ENCODE measurements at places on chromosomes 16 and 17.

- no peak for DNase-seq
These were observed 161.8 kb upstream of the NOG start for GRCh38 chr17:56431736-56432135.

DNA sequence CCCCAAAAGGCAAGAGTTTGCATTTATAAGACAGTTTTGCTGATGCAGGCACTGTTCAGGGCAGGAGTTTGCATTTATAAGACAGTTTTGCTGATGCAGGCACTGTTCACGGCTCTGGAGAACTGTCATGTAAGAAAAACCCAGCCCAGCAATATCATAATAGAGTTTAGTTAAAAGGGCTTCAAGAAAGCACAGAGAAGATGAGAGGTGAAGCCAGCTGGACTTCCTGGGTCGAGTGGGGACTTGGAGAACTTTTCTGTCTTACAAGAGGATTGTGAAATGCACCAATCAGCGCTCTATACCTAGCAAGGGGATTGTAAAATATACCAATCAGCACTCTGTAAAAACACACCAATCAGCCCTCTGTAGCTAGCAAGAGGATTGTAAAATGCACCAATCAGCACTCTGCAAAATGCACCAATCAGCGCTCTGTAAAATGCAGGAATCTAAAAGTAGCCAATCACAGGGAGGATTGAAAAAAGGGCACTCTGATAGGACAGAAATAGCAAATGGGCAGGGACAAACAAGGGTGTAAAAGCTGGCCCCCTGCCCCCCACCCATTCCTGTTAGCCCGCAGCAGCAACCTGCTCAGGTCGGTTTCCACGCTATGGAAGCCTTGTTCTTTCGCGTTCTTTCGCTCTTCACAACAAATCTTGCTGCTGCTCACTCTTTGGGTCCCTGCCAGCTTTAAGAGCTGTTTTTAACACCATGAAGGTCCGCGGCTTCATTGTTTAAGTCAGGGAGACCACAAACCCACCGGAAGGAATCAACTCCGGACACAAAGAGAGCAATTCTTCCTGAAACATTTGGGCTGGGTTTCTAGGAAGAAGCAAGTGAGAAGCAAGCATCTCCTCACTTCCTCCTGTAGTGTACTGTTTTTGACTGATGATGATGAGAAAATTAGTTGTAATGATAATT lies 1.8 kb upstream of the CBX1 start:
- DNase-seq = peak; percentile 37

DNA sequence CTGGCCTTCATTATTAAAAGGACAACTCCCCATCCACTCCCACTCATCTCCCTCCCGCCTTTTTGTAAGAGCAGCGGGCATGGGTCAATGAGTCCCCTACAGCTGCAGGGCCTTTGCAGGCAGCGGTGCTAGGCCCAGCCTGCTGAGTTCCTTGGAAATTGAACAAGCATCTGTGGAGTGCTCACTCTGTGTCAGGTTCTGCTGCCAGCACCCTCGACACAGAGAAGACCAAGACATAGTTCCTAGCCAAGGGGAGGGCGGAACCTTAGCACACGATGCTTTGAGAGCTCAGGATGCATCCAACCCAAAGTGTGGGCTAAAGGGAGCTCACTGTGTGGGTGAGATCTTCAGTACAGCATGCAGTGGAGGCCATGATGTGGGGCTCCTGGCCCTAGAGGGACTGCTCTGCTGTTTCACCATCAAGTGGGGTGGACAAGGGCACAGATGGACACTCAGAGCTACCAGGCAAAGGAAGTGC lies 27.6 kb downstream of the RMI2 start:
- no peak for DNase-seq

GRCh38 chr16:983044-984030 lies 1.8 kb downstream of the SOX8 start:
- DNase-seq = no peak

GRCh38 chr17:78128551-78129350 lies at the start of gene TMC6:
TMC6 (minus strand) TSS chr17:78128755; CDS start chr17:78126832, 1,923 bp downstream.
- DNase-seq = peak; percentile 74

- no peak for DNase-seq
These were observed 63.7 kb upstream of the MRTFB start for GRCh38 chr16:14007450-14007849.

- DNase-seq = peak; percentile 99
These were observed at the start of gene ZNF594 for GRCh38 chr17:5191541-5192417. ZNF594 (minus strand) TSS chr17:5191868; CDS start chr17:5184256, 7,612 bp downstream.

DNA sequence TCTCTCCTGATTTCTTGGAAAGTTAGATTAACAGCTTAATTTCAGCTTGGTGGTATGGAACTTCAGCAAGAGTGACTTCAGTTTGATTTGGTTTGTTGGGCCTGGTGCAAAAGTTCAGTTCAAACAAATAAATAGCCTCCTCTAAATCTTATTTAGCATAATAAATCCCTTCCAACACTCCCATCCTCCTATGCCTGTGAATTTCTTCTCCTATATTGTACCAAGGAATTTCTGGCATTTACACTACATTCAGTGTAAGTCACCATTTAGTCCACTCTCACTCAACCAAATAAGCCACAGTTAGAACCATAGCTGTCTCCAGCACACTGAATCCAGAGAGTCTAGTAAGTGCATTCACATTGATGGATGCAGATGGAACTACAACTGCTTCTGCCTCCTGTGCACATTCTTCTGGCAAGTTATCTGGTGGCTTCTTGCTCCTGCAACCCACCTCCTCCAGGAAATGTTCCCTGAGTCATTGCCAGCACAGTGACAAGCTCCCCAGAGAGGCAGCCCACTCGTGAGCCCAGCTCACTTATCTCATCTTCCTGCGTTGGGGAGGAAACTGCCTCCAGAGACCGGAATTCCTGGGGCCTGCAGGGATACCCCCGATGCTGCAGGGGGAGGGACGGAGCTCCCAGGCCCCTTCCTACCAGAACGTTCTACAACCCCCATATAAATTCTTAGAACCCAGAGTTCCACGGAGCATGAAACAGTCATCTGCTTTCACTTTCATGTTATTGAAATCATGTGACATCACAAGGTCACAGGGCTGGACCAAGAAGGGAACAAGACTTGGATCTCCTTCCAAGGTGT lies 318.3 kb downstream of the PHKB start:
- DNase-seq = peak; percentile 43

DNA sequence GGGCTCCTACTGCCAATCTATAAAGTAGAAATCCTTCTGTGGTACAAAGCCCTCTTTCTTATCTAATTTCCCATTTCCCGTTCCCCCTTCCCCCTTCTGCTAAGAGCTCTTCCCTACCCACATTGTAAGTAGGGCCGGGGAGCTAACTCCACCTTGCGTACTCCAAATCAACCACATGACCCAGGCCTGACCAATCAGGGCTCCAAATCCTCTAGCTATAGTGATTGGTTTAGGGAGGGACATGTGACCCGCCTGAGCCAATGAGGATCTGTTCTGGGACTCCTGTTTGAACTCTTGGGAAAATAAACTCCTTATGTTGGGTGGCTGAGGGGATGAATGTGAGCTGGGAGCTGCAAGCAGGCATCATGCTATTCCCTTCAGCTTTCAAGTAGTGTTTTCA lies 40.9 kb upstream of the MEOX1 start:
- peak; percentile 48 for DNase-seq

- no peak for DNase-seq
These were observed 190.4 kb downstream of the WWOX start for GRCh38 chr16:78289844-78290277.

DNA sequence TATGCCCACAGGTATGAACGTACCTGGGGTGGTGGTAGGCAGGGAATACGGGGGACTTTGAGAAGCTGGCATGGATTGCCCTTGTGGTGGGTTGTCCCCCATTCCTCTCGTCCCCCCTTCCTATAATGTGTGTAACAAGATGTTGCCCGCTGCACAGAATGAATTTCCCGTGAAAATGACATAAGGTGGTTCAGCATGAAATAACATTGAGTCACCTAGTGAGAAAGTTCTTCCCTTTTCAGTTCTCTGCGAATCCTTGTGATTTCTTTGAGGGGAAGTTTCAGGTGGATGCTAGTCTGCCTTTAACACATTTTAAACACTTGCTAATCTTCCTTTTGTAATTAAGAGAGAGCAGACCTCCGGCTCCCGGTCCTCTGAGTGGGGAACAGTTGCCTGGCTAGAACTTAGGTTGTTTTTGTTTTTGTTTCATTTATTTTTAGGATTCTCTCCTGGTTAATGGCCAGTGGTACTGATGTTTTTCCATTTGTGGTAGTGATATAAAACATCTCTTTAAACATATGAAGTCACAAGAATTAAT lies 58.9 kb downstream of the RAP1GAP2 start:
- no peak for DNase-seq

DNA sequence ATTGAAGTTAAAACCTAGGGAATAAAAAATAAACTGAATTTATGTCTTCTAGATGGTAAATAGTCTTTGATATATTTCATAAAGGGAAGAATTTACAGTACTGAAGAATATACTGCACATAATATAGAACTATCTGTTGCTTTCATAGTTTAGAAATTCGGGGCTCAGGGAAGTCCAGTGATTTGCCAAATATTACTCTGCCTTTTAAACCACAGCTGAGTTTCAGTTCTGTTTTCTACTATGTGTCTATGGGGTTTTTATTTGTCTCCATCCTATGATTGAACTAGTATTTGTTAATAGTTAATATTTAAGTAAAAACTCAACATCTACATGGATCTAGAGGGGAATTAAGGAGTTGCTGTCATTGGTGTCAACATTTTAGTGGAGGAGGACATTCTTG lies 715.0 kb upstream of the CDH8 start:
- no peak for DNase-seq

- no peak for DNase-seq
These were observed 46.9 kb upstream of the SIAH1 start for GRCh38 chr16:48432136-48432535.
